GM13977 (cell line): ENCODE measurements at places on chromosomes 1 and 21.

DNA sequence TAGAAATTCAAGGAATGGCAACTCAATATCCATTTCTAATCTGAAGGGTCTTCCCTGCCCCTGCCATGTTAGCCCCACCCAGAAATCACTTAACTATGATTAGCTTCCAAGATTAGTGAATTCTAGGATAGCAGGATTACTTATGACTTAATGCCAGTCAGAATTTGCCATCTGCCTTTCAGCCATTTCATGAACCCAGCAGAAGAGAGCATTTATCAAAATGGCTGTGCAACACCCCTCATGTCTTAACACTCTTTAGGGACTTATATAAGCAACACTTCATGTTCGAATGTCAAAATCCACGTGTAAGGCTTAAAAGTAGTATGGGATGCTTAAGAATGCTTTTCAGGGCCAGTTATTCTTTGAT, 288.5 kb downstream of the NFIA start:
- DNase-seq = no peak

DNA sequence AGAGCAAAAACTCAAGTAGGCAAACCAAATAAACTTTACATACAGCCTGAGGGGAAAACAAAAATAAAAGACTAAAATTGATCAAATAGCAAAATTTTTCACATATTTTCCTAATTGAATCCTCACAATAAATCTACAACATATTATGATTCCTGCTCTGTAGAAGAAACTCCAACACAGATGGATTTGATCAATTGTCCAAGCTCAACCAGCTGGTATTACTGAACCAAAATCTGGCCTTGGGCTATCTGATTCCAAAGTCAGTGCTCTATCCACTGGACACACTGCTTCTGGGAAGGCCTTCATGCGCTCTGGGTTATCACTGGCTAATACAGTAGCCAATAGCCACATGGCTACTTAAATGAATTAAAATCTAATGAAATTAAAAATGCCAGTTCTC, 39.3 kb downstream of the PCNX2 start:
- DNase-seq = no peak

DNA sequence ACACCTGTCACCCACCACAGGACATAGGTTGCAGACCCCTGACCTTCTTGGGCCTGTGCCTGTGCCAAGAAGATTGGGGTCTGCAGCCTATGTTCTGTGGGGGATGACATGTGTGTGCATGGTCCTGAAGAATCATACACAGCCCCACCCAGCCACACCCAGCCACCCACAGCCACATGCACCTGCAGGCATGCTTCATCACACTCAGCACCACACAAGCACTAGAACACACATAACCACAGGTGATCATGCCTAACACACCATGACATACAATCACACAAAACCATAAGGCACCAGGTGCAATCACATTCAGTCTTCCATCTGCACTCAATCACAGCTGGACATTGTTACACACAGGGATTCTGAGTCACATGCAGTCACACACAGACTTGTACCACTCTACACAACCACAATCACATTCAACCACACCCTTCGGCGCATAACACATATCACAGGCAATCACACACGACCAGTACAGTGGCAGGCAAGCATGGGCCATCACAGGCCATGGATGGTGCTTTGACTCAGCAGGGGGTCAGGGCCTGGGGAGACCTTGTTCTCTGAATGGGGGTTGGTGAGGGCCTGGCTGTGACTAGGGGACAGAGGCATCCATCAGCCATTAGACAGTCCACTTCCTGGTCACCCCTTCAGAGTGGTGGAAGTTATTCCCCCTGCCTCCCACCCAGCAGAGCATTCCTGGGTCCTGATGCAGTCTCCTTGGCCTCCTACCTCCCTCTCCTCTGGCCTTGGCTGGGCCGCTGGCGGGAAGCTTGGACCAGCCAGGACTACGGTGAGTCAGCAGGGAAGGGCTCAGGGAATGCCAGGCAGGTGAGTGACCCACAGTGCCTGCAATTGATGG, 44.3 kb upstream of the EPS8L3 start:
- no peak for DNase-seq

GRCh38 chr1:150557813-150558212, 8.6 kb downstream of the ADAMTSL4 start:
- DNase-seq = no peak

DNA sequence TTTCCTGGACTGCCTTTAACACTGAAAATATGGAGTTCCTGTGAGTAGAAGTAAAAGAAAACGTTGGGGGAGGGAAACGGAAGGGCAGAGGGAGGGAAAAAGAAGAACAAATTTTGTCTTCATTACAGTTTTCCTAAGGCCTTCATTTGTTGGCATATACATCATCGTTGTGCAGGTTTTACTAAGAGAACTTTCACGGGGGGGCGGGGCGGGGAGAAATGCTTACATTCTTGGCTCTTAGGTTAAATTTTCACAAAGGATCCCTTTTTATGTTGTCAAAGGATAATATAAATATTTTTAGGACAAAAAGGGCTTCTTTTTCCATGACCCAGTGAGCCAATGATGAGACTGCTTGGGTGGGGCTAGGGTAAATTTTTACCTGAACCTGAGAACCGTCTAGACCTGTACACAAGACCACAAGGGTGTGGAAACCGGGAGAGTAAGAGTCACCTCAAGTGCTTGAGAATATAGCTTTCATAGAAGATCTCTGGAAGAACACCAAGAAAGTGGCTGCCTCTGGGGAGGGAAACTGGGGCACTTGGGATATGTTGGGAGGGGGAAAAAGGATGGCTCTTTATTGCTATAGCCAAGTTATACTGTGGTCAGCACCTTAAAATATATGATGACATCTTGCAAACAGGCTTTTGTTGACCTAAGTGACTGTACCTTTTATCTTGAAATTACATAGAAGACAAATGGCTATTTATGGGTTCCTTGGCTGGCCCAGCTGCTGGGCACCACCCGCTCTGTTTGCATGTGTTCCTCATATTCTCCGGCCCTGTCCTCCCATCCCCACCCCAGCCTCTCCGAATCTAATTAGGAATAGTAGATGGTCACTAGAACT, 2.0 kb upstream of the UTP25 start:
- DNase-seq = no peak

DNA sequence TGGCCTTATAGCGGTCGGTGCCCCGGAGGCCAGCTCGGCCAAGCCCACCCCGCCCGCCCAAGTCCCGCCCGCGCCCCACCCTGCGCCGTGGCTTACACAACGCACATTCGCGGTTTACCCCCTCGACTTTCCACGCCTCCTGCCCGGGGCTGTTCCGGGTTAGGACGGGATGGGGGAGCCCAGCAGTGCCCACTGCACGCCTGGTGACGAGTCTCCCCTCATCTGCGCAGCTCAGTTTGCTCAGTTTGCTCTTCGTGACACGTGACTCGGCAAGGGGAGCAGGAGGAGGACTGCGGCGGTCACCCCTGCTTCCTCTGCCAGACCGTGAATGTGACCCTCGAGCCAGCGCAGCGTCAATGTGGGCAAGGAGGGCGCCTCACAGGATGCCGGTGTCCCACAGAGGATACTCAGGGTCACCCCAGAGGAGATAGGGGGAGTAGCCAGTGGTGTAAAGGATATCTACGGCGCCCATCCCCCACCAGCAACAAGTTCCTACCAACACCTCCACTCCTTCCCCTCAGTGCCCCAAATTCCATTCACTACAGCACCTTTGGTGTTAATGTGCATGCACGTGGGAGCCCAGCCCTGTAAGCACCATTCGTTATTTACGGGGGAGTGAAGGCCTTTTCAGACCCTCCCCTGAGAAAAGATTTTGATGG, 350 bp upstream of the S100A6 start:
- peak; percentile 70 for DNase-seq

DNA sequence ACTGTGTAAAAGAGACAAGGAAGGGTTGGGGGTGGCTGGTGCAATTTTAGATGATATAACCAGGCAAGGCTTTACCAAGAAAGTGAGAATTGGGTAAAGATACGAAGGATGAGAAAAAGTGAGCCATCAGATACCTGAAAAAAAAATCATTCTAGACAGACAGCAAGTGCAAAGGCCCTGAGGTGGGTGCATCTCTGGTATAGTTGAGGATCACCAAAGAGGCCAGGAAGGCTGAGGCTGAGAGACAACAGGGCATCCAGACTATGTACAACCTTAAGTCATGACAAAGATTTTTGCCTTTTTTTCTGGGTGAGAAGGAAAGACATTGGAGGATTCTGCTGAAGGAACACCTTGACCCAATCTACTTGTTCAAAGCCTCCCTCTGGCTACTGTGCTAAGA, 29.9 kb downstream of the RXRG start:
- no peak for DNase-seq

GRCh38 chr1:178506669-178507068, 6.2 kb upstream of the TEX35 start:
- DNase-seq = no peak

DNA sequence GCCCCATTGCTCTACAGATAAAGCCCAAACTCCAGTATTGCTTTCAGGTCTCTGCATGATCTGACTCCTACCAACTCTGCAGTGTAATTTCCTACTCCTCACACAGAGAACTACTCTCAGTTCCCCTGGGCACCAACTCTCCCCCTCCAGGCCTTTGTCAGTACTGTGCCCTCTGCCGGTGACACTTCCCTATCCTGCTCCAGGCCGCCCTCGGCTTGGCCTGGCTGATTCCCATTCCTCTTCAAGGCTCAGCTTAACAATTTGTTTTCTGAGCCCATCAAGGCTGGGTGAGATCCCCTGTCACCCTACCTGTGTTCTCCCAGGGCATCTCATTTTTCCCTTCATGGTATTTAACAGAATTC, 2.6 kb downstream of the SLAMF8 start:
- DNase-seq = peak; percentile 49

DNA sequence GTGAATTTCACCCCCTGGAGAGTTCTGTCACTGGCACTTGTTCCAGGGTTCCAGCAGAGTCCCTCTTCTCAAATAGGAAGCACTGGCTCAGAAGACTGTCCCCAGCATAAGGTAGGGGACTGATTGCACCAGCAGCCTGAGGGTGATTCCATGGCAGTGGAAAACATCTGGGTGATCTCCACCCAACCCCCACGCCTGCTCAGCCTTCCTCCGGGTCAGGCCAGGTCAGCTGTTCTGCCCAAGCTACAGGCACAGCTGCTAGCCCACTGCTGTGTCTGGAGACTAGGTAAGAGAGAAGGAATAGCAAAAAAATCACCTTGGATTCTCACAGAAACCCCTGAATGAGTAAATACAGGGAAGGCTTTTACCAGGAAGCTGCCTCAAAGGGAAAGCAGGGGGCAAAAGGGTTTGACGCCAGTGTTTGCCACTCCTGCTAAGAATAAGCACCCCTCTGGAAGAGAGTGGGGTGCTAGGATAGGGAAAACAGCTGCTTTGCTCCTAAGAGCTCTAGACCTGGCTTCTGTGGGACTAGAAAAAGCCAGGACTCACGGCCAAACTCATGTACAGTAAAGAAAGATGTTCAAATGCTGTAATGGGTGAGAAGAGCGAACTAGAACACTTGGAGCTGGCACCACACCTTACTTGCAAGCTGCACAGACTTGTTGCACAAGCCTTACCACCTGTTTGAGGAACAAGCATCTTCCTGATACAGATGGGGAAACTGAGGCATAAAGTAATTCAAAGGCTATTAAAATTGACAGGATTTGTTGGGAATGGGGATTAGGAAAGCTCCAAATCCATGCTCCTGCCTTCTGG, 1.0 kb upstream of the DENND2D start:
- DNase-seq = no peak

DNA sequence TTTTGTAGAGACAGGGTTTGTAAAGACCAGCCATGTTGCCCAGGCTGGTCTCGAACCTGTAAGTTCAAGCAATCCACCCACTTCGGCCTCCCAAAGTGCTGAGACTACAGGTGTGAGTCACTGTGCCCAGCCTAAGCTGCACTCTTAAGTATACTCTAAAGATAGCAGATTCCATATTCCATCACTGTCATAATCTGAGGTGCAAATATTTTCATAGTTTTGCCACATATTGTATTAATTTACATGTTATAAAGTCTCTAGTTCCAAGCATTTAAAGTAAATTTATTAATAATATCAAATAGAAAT, 121.3 kb downstream of the HFM1 start:
- DNase-seq = no peak

GRCh38 chr21:21383126-21383525, 384.9 kb downstream of the NCAM2 start:
- no peak for DNase-seq

DNA sequence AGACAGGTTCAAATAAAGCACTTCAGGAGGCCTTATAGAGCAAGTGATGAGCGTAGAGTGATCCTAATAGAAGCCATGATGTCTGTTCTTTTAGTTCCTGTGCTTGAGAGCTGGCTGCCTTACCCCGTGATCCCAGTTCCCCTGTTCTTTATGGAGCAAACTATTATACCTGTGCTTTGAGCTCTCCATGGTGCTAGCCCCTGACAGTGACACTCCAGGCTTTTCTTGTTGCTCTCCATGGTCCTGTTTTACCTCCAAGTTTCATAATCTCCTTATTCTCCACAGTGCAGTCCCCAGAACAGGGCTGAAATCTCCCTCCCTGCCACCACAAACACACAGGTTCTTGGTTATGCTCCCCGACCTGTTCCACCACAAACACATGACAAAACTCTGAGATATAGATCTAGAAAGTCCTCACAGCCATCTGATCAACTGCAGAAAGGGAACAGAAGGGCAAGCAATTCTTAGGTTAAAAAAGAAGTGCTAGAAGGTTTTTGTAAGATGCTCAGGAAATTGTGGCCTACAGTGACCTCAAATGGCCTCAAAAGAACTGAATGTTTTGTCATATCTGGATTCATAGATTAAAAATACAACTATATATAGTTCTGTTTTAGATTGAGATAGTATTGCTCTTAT, 6.0 kb downstream of the CADM3 start:
- DNase-seq = peak; percentile 62

- DNase-seq = peak; percentile 51
These were observed 588 bp downstream of the FLVCR1 start for GRCh38 chr1:212858461-212859265.

GRCh38 chr1:150876119-150876454, 312 bp downstream of the ARNT start:
- DNase-seq = no peak

DNA sequence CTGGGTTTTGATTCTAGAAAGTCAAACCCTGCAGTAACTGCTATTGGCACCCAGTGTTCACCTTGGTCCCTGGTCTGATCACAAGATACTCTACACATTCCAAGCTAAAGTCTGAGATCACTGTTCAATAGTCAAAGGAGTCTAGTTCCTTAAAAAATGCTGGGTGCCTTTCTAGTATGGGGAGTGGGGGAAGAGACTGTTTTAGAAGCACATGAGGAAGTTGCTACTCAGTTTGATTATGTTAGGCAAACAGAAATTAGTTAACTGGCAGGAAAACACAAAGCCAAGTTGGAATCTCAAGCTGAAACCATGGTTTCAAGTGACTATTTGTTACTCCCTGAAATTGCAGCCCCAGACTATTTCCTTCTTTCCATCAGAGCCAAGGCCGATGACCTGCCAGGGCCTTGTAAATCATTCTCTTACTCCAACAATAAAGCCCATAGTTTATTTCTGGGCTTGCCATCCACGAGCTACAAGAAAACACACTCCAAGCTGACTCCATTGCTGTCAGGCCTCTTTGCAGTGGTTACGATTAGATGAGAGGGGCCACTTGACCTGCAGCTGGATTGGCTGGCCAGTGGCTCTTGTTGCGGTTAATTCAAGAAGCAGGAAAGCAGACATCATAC, 21.1 kb upstream of the VTCN1 start:
- no peak for DNase-seq
